ENCODE measurements at places on chromosomes 11 and 22. TPM values are rescaled to one million over a fixed set of nuclear protein-coding genes. Genes with fewer than 3 reads are reported as not detected.
A peak's percentile ranks its signal among the peaks of the same experiment; 100 is the strongest.

GRCh38 chr11:96318850-96319249, 24.1 kb downstream of the MAML2 start:
- DNase-seq: no peak
- H3K27me3 ChIP-seq: no peaks in the 10 kb centered on the region
- peaks cover 8% of the 10 kb centered on the region for H3K4me1 ChIP-seq
- no peaks in the 10 kb centered on the region for H3K36me3 ChIP-seq

GRCh38 chr11:11996321-11997048, 11.9 kb downstream of the DKK3 start:
- H3K27ac ChIP-seq: peak overlapping the region; percentile 17
- peaks cover 3% of the 10 kb centered on the region for H3K27me3 ChIP-seq
- no peaks in the 10 kb centered on the region for H3K36me3 ChIP-seq
- no peaks in the 10 kb centered on the region for H3K4me1 ChIP-seq

DNA sequence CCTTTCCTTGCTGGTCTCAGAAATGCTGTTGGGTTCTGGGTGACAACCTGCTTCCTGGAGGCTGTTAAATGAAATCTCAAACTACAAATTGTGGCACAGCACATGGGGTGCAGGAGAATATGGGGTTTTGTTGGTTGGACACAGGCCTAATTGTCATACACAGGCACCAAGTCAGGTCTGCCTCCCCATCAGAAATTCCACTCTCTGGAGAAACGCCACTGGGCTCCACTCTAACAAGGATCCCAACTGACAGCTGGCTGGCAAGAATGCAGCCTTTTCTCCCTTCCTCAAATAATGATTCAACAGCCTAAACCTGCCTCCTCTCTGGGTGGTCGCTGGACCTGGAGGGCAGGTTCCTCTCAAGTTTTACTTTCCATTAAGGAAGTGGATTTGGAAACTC, 177.8 kb upstream of the NARS2 start:
- H3K36me3 ChIP-seq: no peaks in the 10 kb centered on the region
- H3K4me1 ChIP-seq: no peaks in the 10 kb centered on the region
- no peak overlapping the region for H3K27ac ChIP-seq
- no peaks in the 10 kb centered on the region for H3K27me3 ChIP-seq
- H3K4me3 ChIP-seq: no peak overlapping the region

DNA sequence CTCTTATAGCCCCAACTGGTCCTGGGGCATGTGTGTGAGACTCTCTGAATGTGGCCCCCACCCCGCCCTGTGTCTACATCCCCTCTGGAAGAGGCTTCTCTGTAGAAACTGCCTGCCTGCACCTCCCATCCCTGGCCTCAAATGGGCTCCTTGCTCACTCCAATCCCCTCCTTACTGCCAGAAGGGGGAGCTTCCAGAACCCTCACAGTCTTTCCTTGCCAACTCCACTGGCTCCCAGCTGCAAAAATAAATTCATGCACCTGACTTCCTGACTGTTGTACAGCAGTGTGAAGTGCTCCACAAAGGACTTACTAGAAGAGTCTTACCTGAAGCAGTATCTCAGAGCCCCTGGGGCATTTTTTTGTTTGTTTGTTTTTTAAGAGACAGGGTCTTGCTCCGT, 15.2 kb upstream of the SERPIND1 start:
- no peaks in the 10 kb centered on the region for H3K27me3 ChIP-seq
- no peak overlapping the region for H3K27ac ChIP-seq
- no peak for DNase-seq
- no peaks in the 10 kb centered on the region for H3K4me1 ChIP-seq
- no peak overlapping the region for H3K4me3 ChIP-seq
- peaks cover 47% of the 10 kb centered on the region for H3K36me3 ChIP-seq

GRCh38 chr11:77752516-77752915, 68.0 kb downstream of the RSF1 start:
- no peaks in the 10 kb centered on the region for H3K27me3 ChIP-seq
- DNase-seq: no peak
- peaks cover 6% of the 10 kb centered on the region for H3K36me3 ChIP-seq

Gene OSBP2
- 1.4 TPM for total RNA-seq

Gene SLC29A2
- total RNA-seq: 1.6 TPM

Gene MUC6
- 0.19 TPM for total RNA-seq

All from thymus (tissue), 14 donors.